Activated T-helper 1 cell treated with anti-CD3 and anti-CD28 coated beads, Interleukin-2, amount 50 U/mL, for 16 hours (primary cell): ENCODE measurements at places on chromosomes 3 and 15.

DNA sequence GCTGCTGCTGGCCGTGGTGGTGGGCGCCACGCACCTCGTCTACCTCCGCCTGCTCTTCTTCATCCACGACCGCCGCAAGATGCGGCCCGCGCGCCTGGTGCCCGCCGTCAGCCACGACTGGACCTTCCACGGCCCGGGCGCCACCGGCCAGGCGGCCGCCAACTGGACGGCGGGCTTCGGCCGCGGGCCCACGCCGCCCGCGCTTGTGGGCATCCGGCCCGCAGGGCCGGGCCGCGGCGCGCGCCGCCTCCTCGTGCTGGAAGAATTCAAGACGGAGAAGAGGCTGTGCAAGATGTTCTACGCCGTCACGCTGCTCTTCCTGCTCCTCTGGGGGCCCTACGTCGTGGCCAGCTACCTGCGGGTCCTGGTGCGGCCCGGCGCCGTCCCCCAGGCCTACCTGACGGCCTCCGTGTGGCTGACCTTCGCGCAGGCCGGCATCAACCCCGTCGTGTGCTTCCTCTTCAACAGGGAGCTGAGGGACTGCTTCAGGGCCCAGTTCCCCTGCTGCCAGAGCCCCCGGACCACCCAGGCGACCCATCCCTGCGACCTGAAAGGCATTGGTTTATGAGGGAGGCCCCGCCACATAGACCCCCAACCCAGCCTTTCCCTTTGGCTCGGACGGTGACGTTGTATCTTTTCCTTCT is 1.1 kb downstream of the GPR27 start:
- DNase-seq, result no peak

DNA sequence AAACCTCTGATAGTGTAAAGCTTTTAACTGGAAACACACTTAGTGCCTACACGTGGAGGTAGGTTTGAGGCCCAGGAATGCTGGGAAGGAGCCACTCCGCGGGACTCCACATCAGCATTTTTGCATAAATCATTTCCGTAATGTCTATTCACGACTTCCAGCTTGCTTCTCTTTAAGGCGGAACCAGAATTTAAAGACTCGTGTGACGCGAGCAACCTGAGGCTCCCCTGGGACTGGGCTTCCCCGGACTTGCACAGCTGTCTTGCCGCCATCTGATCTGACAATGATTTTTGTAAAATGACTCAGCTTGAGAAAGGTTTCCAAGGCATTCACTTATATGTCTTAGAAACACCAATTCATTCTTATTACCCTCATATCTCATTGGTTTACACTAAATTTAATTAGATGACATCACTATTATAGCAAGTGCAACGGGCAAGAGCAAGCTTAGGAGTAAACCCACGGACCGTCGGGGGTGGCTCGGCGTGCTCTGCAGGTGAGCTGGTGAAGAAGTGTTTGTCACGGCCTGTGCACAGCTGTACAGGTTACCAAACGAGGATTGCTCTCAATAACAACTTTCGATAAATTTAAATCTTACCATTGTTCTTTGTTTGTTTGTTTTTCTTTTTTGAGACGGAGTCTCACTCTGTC is 95.2 kb downstream of the CHSY1 start:
- no peak for DNase-seq

DNA sequence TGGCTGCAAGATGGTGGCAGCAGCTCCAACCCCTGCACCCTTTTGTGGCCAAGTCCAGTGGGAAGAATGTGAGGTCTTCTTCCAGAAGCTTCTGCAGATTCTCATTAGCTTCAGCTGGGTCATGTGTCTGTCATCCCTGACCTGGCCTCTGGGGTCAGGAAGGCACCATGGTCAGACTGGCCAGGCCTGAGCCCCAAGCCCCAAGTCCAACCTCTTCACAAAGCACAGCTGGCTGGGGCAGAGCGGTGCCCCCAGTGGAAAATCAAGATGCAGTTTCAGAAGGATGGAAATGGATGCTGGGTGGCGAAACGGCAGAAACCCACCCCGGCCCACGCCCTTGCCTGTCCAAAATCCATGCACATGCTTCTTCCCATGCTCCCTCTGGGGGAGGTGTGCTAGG is 15.9 kb upstream of the GATA2 start:
- DNase-seq, result no peak

GRCh38 chr15:89399238-89400115 is 64.9 kb upstream of the POLG start:
- no peak for DNase-seq

DNA sequence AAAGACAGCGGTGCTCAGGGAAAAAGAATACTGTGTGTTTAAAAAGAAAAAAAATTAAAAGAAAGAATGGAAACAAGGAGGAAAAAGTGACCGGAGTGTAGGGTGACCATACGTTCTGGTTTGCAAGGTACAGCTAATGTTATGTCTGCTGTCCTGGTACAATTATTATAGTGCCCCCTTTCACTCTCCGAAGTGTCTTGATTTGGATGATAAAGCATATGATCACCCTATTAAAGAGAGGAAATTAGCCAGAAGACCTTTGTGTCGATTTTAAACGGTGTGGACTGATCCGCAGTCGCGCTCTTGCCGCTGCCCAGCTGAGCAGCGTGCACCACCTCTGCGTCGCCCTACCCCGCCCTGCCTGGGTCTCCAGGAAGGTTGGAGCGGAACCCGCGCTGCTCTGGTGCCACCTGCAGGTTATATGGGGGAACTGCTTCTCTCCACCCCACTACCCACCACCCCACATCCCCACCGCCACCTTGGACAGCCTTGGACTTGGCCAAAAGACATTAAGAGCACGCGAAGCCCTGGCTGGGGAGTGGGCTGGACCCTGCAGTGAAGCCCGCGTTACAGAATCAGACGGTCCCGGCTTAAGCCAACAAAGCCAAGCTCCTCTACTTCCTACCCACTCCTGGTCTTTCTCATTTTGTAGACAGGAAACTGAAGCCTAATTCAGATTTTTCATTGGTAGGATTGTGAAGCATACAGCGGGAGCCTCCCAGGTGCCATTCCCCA is 41.2 kb upstream of the UBE2Q2 start:
- DNase-seq, result peak; percentile 60

GRCh38 chr3:160911411-160911810 is 155.4 kb downstream of the PPM1L start:
- DNase-seq, result no peak

GRCh38 chr3:13891492-13892073 is 11.7 kb upstream of the WNT7A start:
- no peak for DNase-seq

DNA sequence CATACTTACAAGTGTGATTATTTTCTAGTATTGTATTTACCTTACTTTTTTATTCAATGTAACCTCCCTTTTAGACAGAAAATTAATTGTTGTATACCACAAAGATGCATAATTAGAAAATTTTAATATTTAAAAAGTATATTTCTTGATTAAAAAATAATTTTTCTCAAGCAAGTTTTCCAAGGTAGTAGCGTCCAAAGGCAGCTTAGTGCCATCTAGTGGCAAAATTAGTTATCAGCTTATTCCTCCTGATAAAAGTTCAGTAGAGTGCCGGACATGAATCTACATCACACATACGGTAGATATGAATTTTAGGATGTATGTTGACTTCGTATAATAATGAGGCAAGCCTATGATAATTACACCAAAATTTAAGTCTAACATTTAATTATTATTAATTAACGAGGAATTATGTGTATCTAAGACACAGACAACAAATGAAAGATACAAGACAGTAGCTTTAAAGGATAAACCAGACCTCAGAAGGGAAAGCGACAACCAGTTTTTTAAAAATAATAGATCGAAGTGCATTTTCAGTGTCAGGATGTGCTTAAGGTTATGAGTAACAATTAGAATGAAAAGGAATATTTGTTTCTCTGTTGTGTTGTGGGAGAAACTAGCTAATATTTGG is 405.9 kb downstream of the ROBO1 start:
- DNase-seq, result no peak

DNA sequence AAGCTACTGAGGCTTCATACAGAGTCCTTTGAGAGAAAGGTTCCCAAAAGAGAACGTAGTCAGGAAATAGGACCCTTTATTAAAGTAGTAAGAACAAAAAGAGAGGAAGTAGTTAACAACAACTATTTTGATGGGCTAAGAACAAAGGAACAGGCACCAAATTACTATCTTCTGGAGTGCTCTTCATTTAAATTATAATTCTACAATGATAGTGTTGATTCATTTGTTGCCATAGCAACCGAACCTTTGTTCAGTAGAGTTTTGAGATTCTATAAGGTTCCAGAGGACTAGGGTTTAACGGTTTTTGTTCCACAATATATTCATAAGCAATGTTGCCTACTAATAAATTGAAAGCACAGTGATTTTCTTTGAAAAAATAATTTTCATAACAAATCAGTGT is 78.8 kb downstream of the CMSS1 start:
- no peak for DNase-seq

DNA sequence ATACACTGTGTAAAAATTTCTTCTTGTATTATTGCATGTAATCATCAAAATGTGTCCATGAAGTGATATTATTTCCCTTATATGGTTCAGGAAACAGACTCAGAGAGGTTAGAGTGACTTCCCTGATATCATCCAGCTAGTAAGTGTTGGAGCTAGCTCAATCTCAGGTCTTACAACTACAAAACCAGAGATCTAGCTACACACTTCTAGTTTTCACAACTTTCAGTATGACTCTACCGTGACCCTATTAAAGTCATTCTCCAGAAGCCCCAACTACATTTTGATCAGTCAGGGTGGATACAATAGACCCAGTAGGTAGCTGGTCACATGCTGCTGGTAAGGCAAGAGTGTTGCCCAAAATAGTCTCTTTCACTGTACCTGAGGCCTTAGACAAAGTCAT is 165.3 kb downstream of the GOLIM4 start:
- DNase-seq, result no peak

DNA sequence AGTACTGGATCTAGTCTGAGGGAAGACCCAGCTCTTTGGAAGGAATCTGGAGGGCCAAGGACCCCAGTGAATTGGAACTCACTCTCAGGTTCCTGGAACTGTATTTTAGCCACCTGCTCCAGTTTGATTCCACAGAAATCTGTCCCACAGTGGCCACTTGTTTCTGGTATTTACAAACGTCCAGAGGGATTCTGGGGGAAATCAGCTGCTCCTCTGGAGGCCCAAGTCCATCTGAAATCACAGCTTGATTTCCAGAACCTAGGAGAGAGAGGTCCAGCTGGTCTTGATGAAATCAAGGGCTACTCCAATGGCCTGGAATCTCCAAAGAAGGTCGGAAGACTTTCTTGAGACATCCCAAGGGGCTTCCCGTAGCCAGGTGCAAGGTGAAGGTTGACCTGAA is 132.3 kb upstream of the UMPS start:
- no peak for DNase-seq

DNA sequence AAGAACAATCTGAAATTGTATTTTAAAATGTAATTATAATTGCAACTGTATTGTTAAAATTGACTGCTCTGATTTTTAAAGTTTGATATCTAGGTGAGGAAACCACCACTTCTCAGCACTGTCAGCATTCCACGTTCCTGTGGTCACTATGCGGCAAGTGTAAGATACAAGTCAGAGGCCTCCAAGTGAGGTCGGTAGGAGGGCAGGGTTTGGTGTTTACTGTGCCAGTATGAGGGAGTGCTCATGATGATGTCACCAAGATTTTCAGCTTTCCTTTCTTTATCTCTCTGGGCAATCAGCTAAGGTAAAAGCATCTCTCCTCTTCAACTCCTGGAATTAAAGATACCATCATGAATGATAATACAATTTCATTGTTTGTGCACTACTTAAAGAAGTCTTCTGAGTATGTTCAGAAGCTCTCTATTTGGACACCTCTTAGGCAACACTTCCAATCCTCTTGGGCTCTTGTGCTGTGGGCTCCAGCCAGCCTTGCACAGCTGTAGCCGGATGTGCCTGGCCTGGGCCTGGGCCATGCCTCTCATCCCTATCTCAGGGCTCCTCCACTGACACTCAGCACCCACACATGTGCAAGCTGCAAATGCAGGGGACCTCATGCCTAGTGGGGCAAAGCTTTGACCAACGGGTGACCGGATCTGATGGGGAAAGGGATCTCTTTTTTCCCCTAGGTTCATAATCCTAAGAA is 42.9 kb downstream of the CCR3 start:
- no peak for DNase-seq
